M059J (cell line): ENCODE measurements at places on chromosomes 12 and 14. TPM values are rescaled to one million over a fixed set of nuclear protein-coding genes. Genes with fewer than 3 reads are reported as not detected.
A peak's percentile ranks its signal among the peaks of the same experiment; 100 is the strongest.

DNA sequence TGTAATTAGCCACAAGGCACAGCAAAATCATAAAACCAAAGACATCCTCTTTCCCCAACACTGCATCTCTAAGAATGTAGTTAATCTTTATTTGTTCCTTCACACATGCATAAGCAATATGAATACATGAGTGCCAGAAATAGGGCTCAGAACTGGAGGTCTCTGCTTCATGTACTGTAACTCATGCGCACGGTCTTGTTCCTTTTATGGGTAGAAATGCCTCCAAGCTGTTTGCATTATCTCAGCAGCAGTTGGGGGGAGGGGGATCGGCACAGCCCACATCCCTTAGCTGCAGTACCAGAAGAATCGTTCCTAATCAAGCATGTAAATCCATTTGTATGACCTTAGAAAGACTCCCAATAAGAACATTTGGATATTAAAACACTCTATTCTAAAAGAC, 20.0 kb downstream of the RHOJ start:
- DNase-seq, result no peak

DNA sequence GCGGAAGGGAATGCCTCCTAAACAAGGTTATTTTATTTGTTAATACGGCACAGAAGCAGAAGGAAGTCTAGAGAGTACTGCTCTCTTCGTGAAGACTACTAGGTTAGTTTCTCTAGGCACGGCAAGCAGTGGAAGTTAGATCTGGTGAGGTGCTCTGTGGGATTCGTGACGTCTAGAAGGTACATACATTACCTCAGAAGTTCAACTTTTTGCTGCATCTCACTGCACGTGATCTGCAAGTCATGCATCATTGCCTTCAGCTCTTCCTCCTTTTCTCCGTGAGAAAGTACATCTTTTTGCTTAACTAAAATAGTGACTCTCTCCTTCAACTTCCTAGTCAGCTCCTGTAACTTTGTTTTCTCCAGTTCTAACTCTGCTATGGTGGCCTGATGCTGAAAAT, 74.7 kb downstream of the NIN start:
- DNase-seq, result no peak

DNA sequence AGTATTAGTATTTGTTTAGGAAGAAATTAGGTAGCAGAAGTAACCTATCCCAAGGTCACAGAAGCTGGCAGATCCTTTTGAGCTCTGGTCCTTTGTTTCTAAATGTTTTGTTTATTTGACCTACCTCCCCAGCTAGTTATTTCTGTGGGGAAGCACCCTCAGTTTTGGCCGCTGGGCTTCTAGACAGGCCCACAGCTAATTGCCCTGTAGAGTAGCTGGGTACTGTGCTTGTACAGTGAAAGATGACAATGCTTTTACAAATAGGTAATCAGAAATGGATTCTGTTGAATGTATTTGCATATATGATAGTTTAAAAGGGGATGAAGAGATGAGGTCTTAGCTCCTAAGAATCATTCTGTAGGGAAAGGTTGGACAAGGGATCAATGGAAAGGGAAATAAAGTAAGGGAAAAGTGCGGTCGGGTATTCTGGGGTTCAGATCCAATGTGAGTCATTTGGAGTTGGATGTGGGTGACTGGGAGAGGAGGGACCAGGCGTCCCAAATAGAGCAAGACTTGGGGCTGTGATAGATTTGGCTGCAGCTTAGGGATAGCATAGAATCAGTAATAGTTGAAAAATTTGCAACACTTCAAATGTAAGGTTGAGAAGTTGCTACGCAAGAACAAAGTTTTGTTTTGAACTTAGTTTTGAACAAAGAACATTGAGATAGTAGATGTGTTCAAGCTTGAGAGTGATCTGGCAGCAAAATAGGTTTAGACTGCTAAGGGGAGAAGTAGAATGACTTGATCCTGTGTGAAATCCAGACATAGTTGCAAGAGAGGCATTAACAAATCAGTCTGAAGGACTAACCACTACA, 3.6 kb downstream of the NUDT4 start:
- DNase-seq, result peak; percentile 32

GRCh38 chr12:102956738-102957327, 641 bp upstream of the ASCL1 start:
- DNase-seq, result no peak

DNA sequence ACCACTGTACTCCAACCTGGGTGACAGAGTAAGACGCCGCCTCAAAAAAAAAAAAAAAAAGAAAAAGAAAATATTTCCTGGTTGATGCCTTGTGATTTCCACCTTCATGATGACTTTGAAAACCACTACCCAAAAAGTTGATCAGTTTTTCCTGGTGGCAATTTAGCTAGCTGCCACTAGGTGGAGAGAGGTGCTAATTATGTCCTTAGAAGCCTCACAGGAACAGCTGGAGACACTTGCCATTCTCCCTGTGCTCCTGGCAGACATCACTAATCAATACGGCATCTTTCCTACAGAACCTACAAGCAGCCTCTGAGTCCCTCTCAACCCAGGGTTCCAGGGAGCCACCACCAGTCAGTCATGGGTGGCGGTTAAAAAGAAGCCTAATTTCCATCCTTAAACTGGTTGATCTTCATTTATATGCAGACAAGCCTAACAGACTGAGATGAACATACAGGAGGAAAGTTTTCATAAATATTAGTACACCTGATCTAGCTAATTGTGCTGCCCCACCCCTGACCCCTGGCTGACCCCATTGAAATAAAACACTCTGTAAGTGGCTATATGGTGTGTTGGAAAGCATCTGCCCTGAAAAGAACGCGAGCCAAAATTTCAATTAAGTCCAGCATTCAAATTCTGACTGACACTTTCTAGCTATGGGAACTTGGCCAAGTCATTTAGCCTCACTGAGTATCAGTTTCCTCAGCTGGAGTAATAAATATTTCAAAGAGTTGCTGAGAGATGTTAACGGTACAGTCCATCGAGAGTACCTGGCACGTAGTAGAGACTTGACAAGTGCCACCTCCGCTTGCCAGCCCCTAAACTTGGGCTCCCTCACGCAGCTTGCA, 6.2 kb upstream of the OAS1 start:
- DNase-seq, result peak; percentile 61

DNA sequence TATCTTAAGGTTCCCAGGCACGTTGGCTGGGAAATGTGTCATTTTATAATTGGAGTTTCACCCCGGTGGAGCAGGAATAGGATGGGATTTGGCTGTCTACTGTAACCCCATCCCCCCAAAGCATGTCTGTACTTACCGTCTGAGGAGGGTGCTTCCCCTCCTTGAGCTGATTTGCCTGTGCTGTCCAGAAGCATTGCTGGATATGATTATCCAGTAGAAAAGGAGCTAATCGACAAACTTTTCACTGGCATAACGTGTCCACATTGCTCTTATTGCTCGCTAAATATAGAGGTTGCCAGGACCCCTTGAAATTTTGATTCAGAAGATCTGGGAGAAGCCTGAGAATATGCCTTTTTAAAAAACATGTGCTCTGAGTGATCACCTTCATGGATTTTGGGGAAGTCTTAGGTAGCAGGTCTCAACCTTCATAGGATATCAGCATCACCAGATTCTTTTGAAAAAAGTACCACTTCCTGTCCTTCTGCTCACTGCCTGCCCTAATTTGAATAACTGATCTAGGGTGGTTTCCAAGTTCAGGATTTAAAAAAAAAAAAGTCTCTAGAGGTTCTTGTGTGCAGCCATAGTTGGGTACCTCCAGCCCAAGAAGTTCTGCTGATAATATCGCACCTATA, 80.4 kb upstream of the KCNA1 start:
- no peak for DNase-seq

- DNase-seq, result peak; percentile 41
Observed at GRCh38 chr12:77152623-77153193, 87.3 kb upstream of the E2F7 start.

DNA sequence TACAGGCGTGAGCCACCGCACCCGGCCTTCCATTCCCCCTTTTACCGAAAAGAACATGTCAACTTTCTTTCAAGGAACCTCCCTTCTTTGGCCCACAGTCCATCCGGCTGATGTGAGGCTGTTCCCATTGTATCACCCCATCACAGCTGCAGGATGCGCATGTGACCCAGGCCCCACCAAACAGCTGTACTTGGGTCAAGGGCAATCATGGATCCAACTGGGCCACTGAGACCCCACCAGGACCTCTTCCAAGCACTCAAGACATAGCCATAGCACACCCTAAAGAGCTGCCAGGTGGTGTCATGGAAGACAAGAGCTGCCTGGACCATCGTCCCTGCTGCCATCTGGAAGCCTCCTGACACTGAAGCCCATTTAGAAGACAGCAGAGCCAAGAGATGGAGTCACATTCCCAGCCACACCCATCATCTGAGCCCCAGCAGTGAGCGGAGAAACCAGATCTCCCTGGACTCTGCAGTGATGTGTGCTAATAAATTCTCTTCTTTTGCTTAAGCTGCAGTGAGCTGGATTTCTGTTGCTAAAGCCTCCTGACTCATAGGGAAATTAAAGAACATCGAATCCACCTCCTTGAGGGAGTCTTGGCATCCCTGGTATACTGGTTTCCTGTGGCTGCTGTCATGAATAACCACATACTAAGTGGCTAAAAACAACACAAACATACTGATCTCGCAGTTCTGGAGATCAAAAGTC, 105.6 kb downstream of the KSR2 start:
- DNase-seq, result peak; percentile 77

GRCh38 chr14:74919421-74920165, 3.5 kb downstream of the RPS6KL1 start:
- no peak for DNase-seq

GRCh38 chr12:77104792-77105191, 39.4 kb upstream of the E2F7 start:
- peak; percentile 59 for DNase-seq

- no peak for DNase-seq
Observed at GRCh38 chr12:103955811-103956508, 9.7 kb upstream of the TDG start.

- DNase-seq, result no peak
Observed at GRCh38 chr14:87497301-87497700, 495.7 kb downstream of the GALC start.

GRCh38 chr12:106647793-106648514, 65.2 kb downstream of the RFX4 start:
- peak; percentile 11 for DNase-seq

PAX9 gene
- total RNA-seq, result 1.7 and 2.2 TPM in 2 replicates

SLC7A7 gene
- 2.6 and 3.6 TPM in 2 replicates for total RNA-seq

CCDC88C gene
- 1.4 and 1.6 TPM in 2 replicates for total RNA-seq
